ENCODE measurements at places on chromosomes 13 and 19. TPM values are rescaled to one million over a fixed set of nuclear protein-coding genes. Genes with fewer than 3 reads are reported as not detected.
A peak's percentile ranks its signal among the peaks of the same experiment; 100 is the strongest.

DNA sequence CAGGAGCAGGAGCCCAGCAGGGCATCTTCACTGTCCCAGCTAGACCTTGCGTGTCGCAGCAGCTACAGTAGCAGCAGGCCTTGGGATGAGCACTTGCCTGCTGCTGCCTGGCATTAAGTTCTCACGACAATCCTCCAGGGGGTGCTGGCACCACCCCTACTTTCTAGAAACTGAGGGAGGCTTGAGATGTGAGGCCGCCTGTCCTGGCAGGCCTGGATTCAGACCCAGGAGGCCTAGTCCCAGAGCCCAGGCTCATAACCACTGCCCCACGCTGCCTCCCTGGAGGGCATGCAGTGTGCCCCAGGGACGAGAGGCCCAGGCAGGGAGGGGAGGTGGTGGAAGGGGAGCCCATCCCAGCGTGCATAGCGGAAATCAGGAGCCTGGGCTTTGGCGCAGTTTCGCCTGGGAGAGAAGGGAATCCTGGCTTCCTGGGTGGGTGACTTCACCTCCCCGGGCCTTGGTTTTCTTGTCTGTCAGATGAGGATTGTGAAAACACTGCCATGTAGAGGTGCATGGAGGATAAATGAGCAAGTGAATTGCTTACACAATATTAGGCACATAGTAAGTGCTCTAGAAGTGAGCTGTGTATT lies 26.1 kb downstream of the PPP5C start:
- peak; percentile 81 for DNase-seq

DNA sequence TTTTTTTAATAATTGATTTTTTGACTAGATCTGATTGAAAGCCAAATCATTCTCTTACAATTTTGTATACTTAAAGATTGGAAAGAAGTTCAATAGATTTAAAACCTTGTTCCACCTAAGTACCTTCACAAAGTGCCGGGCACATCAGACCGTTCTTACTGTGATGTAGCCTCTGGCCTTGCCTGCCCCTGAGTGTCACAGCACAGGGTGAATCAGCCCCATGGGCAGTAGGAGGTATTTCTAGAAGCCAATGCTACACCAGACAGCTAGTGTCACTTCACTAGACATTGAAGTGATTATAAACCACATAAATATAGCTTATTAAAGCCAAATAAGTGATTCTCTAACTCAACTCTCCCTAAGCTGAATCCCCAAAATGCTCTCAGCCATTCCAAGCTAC lies 131.3 kb downstream of the LACC1 start:
- DNase-seq: no peak

GRCh38 chr19:38333245-38333644 lies 2.4 kb upstream of the CATSPERG start:
- DNase-seq: no peak

GRCh38 chr19:1151917-1152587 lies 22.0 kb downstream of the SBNO2 start:
- no peak for DNase-seq

DNA sequence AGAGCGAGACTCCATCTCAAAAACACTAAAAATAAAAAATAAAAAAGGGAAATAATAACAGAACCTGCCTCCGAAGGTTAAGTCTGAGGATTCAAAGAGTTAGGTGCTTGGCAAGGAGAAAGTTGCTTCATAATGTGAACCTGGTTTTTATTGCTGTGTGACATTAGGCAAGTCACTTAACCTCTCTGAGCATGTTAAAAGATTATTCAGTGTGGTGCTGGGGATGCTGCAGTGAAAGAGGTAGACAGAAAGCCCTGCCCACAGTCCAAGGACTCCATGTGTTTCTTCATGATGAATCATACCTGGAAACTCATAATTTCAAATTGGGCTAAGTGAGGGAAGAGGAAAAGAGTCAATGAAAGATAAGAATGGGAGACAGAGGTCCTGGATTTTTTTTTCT lies 2.4 kb downstream of the IL27RA start:
- DNase-seq: no peak

- DNase-seq: no peak
Measured at GRCh38 chr19:7635670-7636069, 1.2 kb upstream of the STXBP2 start.

- DNase-seq: no peak
Measured at GRCh38 chr13:44566601-44567000, 9.5 kb downstream of the TSC22D1 start.

- no peak for DNase-seq
Measured at GRCh38 chr19:15304140-15304705, 28.1 kb downstream of the BRD4 start.

DNA sequence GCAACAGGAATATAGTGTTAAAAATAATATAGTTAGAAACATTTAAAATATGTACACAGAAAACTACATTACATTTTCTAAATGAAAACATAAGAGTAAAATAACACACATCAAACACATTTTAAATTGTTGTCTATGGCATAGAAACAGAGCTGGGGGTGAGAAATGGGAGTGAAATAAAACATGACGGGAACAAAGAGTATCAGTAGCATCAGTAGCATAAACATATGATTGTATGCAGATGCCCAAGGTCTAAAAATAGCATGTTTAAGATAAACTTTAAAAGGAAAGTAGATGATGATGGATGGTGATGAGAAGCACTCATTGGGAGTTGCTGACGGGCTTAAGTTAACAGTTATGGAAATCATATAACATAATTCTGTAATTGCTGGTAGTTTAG lies 1221.7 kb upstream of the SPRY2 start:
- DNase-seq: no peak

GRCh38 chr19:2084993-2085720 lies 11.0 kb downstream of the MOB3A start:
- no peak for DNase-seq

GRCh38 chr13:89204435-89204834 lies 1533.3 kb downstream of the SLITRK5 start:
- no peak for DNase-seq

DNA sequence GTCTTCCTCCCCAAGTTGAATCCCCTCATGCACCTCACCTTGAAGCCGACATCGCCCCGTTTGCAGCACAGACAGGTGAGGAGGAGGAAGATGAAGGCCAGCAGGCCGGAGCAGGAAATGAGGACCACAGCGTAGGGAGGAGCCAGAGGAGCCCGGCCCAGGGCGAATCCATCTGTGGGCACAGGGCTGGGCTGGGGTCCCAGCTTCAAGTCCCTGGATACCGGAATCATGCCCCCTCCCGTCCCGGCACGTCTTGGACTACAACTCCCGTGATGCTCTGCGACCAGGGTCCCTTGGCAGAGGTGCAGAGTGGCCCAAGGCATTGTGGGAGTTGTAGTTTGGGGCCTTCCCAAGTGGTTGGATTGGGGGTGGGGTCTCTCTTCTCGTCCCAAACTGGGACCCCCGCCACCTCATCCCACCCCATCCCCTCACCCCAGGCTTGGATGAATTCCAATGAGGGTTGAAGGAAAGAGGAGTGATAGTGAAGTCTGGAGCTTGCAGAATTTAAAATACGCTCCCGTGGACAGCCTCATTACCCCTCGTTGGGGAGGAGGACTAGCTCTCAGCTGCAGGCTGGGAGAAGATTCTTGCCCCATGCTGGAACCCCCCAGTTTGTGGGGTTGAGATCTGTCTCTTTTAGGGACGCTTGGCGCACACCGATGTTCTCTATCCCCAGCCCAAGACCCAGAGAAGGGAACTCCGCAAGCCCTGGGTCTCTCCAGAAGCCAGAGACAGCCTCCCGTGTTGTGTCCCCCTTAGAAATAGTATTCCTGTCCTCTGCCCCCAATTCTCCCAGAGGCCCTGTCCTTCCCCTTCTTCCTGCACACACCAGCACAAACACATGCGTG lies 990 bp downstream of the LMTK3 start:
- no peak for DNase-seq

DNA sequence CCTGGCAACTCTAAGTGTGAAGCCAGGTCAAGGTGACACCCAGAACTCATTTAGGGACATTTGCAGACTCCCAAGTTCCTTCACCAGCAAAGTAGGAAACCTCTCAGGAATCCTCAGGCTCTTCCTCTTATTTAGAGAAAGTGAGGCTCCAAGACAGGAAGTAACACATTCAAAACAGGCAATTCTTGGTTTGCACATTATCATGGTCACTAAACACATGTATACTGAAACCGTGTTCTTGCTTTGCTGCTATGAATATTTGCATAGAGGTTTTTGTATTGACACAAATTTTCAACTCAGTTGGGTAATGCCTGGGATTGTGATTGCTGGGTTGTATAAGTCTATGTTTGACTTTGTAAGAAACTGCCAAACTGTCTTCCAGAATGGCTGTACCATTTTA lies 13.2 kb upstream of the URI1 start:
- DNase-seq: no peak

GRCh38 chr13:36163809-36164308 lies 32.7 kb upstream of the DCLK1 start:
- DNase-seq: peak; percentile 85

DNA sequence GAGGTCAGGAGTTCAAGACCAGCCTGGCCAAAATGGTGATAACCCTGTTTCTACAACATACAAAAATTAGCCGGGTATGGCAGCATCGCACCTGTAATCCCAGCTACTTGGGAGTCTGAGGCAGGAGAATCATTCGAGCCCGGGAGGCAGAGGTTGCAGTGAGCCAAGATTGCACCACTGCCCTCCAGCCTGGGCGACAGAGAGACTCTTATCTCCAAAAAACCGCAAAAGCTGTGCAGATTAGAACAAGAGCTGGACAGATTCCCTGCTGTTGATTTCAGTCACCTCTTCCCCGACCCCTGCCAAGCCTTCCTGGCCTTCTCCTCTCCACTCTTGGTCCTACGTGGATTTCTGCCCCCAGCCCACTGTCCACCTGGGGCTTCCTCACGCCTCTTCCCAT lies 8.3 kb downstream of the CAMSAP3 start:
- DNase-seq: no peak

GRCh38 chr19:49546825-49547565 lies 19.2 kb downstream of the RCN3 start:
- peak; percentile 91 for DNase-seq

DNA sequence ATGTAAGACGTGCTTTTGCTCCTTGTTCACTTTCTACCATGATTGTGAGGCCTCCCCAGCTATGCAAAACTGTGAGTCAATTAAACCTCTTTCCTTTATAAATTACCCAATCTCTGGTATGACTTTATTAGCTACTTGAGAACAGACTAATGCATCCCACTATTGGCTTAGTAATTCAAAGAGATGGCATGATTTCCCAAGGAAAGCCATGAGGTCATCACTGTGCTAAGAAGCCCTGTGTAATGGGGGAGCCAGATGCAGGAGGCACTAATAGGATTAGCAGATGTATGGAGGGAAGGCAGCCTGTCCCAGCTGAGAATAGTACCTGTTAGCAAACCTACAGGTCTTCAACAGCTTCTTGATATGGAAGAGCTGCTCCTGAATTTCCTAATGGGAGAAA lies 38.1 kb downstream of the RUBCNL start:
- DNase-seq: no peak

GRCh38 chr19:4606181-4606580 lies 33.1 kb upstream of the TNFAIP8L1 start:
- no peak for DNase-seq

The WDR88 gene
- total RNA-seq: not detected

The RUBCNL gene
- total RNA-seq: not detected

The CFD gene
- total RNA-seq: 3.3 TPM

The GPR183 gene
- 49.7 TPM for total RNA-seq

The LILRB3 gene
- not detected for total RNA-seq

The GRIN3B gene
- not detected for total RNA-seq

The ZGLP1 gene
- not detected for total RNA-seq

The ZNF799 gene
- 0.42 TPM for total RNA-seq

The PGLYRP1 gene
- total RNA-seq: not detected

The GRK1 gene
- 0.08 TPM for total RNA-seq

All from SJSA1 (cell line).